ENCODE measurements at places on chromosomes 4 and X.

DNA sequence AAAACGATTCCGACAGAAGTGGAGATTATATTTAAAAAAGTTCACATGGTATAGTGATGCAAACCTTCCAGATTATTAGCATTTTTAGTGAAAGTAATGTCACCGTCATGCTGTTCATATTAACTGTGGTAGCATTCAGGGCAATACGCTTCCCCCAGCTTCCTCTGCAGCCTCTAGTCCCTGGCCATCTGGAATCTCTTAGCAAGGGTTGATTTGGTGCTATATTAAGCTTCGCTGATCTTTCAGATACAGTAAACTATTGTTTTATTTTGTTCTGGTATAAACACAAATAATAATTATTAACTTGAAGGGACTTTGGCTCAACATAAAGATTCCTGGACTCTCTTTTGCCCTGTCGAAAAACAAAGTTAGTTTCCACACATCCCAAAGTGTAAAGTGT is 1080.5 kb upstream of the TENM3 start:
- DNase-seq, result no peak

DNA sequence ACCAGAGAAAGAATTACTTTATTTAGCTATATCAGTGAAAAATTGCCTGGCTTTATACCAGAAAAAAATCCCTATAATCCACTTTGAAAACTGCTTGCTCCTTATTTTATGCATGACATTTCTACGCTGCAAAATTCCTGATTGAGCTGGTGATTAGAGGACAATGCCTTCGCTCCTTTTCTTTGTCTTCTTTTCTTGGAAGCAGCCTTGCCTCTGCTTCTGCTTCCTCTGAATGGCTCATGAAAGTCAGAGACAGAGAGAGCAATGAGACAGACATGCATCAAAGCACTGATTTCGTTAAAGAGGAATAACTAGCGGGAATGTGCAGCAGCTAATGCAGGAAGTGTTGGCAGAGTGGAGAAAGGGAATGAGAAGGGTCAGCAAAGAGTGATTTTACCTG is 294.3 kb upstream of the IGFBP7 start:
- no peak for DNase-seq

- DNase-seq, result no peak
These were observed 310.1 kb downstream of the PPP3CA start for GRCh38 chr4:101037249-101037648.

GRCh38 chr4:95232358-95233156 is 316.2 kb downstream of the UNC5C start:
- DNase-seq, result no peak

DNA sequence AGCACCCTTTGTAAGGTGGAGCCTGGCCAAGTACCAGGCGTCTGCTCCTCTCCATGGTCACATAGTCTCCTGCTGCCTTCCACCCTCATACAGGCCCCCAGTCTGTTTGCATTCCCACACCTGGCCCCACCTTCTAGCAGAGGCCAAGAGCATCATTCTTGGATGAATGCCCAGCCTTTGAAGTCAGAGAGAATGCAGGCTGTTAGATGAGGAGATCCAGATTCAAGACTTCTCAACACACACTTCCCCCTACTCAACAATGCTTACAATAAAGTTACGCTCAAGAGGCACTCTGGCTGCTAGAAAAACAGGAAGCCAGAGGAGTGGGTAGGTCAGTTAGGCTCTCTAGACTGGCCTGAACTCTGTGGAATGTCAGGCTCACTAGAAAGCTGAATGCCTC is 43.3 kb downstream of the SHROOM4 start:
- DNase-seq, result no peak

GRCh38 chr4:2071912-2072867 is 13.1 kb downstream of the NAT8L start:
- no peak for DNase-seq

- no peak for DNase-seq
These were observed 59.7 kb downstream of the LRRC66 start for GRCh38 chr4:51960486-51960885.

DNA sequence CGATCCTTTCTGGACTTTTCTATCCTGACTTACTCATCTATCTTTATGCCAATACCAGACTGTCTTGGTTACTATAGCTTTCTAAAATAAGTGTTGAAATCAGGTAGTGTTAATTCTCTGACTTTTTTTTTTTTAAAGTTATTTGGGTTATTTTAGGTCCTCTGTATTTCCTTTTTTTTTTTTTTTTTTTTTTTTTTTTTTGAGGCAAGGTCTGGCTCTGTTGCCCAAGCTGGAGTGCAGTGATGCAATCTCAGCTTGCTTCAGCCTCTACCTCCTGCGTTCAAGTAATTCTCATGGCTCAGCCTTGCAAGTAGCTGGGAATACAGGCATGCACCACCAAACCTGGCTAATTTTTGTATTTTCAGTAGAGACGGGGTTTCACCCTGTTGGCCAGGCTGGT is 2.8 kb upstream of the NELFA start:
- no peak for DNase-seq

All from activated CD4-positive, alpha-beta T cell treated with anti-CD3 and anti-CD28 coated beads for 48 hours (primary cell).